Activated T-helper 1 cell treated with anti-CD3 and anti-CD28 coated beads, Interleukin-2, amount 50 U/mL, for 16 hours (primary cell): ENCODE measurements at places on chromosomes 12 and 14.

DNA sequence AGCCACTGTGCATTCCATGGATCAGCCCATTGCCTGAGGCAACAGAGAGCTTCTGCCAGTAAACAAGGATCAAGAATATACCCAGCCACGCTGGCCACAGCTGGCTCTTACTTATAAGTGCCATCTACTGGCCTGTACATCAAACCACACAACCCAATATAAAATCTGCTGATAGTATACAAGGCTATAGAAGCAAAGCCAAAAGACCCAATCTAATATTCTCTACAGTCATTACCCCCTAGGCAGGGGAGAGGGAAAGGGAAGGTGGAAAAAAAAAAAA is 4.4 kb upstream of the FAM186B start:
- DNase-seq = no peak

DNA sequence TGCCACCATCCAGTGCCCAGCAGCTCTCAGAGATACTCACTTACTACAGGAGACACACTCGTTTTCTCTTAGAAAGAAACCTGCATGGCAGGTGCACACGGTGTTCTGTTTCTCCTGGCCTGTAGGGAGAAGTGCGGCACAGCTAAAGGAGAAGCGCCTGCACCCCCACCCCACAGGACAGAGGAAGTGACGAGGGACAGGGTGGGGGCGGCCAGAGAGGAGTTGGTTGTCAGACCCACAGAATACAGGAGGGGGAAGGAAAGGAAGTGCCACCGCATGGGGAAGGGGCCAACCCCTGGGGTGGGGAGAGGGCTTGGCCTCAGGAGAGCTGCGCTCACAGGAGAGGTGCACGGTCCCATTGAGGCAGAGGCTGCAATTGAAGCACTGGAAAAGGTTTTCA is 8.8 kb downstream of the TNFRSF1A start:
- DNase-seq = no peak

DNA sequence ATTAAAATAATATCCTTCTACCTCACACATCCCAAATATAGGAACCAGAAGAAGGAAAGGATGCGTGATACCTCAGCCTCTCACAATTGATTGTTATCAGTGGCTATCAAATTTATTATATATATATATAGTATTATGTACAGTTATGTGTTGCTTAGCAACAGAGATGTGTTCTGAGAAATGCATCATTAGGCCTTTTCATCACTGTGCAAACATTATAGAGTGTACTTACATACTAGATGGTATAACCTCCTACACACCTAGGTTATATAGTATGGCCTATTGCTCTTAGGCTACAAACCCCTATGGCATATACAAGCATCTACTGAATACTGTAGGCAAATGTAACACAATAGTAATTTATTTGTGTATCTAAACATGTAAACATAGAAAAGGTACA is 34.0 kb downstream of the PYM1 start:
- DNase-seq = no peak

DNA sequence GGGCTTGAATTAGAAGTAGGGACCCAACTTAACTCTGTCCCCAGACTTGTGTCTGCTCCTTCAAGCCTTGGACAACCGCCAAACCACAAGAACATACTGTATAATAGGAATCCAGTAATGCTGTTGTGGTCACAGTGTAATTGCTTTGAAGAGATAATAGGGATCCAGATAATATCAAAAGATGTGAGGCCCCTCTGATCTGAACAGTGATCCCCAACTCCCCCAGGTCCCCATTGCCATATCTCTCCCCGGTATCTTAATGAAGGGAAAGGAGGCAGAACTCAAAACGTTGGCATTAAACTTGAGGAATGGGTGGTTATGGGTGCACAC is 8.5 kb upstream of the PLEKHH1 start:
- no peak for DNase-seq

GRCh38 chr12:11732023-11732422 is 82.5 kb downstream of the ETV6 start:
- no peak for DNase-seq

DNA sequence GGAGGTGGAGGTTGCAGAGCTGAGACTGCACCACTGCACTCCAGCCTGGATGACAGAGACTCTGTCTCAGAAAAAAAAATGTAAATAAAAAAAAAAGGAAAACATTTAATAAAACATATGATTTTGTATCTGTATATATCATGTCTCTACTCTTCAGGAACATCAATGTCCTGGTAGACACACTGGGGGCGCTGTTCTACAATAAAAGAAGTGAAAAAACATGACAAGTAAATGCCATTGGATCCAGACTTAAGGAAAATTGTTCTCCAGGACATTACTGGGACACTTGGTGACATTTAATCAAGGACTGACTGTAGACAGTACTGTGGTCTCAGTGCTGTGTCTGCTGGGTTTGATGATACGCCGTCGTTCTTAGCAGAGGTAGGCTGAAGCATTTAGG is 15.5 kb upstream of the KLC1 start:
- no peak for DNase-seq

GRCh38 chr12:3034067-3034750 is 43.0 kb upstream of the TSPAN9 start:
- no peak for DNase-seq

GRCh38 chr14:24741871-24742270 is 107.9 kb upstream of the GZMB start:
- DNase-seq = no peak

GRCh38 chr12:124412646-124413015 is 117.7 kb downstream of the RFLNA start:
- DNase-seq = no peak

GRCh38 chr12:104964856-104965205 is 6.7 kb upstream of the SLC41A2 start:
- DNase-seq = no peak

DNA sequence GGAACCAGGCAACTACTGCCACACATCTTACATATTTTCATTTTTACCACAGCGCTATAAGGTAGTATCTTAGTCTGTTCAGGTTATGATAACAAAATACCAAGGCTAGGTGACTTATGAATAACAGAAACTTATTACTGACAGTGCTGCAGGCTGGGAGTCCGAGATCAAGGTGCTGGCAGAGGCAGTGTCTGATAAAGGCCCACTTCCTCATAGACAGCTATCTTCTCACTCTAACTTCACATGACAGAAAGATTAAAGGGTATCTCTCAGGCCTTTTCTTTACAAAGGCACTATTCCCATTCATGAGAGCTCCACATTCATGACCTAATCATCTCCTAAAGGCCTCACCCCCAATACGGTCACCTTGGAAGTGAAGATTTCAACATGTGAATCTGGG is 59.8 kb upstream of the MDM1 start:
- DNase-seq = no peak

DNA sequence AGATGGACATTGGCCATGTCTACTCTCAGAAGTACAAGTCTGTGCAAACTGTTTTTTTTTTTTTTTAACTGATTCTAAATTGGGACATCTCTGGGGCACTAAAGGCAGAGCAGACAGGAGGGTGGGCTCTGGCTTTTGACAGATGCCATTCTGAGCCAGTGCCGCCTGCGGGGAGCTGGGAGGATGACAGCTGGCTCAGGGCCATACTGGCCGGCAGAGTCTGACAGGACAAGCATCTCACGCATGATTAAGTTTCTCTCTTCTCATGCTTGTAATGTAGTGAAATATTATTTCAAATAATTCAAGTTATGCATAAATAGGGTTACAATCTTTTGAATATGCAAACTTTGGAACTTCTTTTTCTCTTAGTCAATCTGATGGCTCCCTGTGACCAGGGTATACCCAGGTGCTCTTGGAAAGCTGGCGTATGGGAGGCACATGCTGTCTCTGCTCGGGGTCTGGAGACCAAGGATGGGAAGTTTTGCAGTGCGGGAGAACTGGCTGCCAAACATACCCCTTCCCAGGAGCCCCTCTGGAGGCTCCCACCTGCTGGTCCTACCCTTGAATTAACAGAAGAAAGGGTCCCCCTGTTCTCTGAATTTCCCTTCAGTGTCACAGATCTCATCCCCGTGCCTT is 7.6 kb downstream of the CDCA4 start:
- no peak for DNase-seq

- no peak for DNase-seq
Observed at GRCh38 chr14:56340932-56341331, 222.7 kb downstream of the PELI2 start.

GRCh38 chr12:67086116-67086515 is 183.0 kb upstream of the CAND1 start:
- no peak for DNase-seq

DNA sequence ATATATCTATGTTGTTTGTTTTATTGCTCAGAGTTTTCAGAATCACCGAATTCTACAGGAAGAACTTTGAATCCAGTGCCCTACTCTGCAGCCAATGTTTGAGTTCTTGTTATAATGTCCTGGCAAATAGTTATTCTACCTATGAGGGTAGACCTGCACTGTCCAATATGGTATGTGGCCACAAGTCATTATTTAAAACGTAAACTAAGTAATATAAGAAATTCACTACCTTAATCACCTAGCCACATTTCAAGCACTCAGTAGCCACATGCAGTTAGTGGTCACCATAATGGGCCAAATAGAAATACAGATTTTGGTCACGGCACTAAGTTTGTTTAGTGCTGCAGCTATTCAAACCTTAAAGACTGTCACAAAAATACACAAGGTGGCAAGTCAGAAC is 26.4 kb downstream of the GNPTAB start:
- no peak for DNase-seq

- no peak for DNase-seq
Observed at GRCh38 chr12:49335118-49335954, 1.7 kb downstream of the C1QL4 start.

DNA sequence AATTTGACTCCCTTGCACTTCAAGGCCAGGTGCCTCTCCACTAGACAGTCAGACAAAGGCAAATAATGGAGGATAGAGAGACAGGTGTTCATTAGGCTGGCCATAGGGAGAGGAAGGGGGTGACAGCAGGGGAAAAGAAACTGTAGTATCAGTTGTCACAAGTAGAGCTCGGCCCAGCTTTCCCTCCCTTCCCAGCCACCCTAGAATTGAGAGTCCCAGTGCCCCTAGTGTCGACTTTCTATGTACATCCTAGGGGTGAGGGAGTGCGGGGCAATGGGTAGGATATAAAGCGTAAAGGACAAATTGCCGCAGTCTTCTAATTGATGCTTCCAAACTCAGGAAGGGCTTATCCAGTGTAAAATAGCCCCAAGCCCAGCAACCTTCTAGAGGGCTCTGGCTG is 39.0 kb downstream of the BAZ2A start:
- no peak for DNase-seq

DNA sequence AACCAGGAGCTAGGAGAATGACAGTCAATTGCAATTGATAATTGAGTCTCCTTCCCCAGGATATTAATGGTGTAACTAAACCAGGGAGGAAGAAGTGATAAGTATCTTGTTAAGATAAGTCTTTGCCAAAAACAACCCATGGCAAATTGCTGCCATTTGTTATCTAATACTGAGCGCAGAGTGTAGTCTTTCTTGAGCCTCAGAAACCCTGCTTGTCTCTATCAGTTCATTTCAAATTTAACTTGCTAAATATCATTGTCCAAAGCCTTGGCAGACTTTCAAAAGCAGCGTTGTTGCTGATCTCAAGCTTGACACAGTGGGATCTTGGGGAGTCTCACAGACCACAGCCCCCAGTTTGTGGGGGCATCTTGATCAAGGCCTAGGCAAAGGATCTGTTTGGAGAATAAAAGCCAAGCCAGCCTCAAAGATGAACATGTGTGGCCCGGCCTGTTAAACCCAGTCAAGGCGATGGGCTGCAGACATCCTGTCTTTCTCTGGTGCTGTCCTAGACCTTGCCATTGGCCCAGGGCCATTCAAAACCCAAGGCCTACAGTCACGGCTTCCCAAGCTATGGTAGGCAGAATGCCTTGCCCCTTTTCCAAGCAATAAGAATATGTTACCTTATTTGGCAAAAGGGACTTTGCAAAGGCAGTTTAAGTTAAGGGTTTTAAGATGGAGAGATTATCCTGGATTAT is 164.2 kb downstream of the CHST11 start:
- DNase-seq = no peak

DNA sequence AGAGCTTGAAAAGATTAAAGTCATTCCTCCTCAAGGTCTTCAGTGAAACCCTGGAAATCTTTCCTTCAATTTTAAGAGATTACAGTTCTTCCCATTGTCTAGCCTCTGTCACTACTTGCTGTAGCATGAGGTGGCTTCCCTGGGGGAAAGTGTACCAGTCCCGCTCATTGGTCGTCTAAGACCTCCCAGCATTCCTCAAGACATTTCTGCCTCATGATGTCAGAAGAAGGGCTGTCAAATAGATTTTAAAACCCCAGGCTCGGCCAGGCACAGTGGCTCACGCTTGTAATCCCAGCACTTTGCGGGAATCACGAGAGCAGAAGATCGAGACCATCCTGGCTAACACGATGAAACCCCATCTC is 46.7 kb downstream of the SMUG1 start:
- DNase-seq = no peak

GRCh38 chr14:96739200-96739910 is 57.8 kb upstream of the VRK1 start:
- no peak for DNase-seq

- DNase-seq = no peak
Observed at GRCh38 chr12:105983622-105984320, 155.0 kb downstream of the NUAK1 start.

GRCh38 chr12:5308216-5308615 is 123.7 kb upstream of the NTF3 start:
- DNase-seq = no peak

- no peak for DNase-seq
Observed at GRCh38 chr12:15613981-15614380, 175.2 kb downstream of the EPS8 start.
